ENCODE measurements at places on chromosomes 1 and 21. TPM values are rescaled to one million over a fixed set of nuclear protein-coding genes. Genes with fewer than 3 reads are reported as not detected.

Gene SETDB1
- 38.1 TPM for total RNA-seq

Gene DCST1
- total RNA-seq, result not detected

Gene LCK
- 0.09 TPM for total RNA-seq

Gene CTSS
- total RNA-seq, result 57.5 TPM

Gene NUAK2
- total RNA-seq, result 5.0 TPM

Gene KPRP
- total RNA-seq, result not detected

Gene BNIPL
- total RNA-seq, result 0.33 TPM

Gene SELENON
- 100 TPM for total RNA-seq

Gene TRPM2
- total RNA-seq, result 3.2 TPM

Gene CLIC6
- not detected for total RNA-seq

Gene VSIG8
- 0.09 TPM for total RNA-seq

Gene LDLRAD1
- total RNA-seq, result not detected

Gene TOR1AIP1
- 36.4 TPM for total RNA-seq

Gene CHRNB2
- under 0.01 TPM for total RNA-seq

Gene TRNP1
- 4.8 TPM for total RNA-seq

Gene ALG14
- total RNA-seq, result 2.2 TPM

Gene PLEKHA6
- 3.5 TPM for total RNA-seq

Gene KRTAP19-3
- not detected for total RNA-seq

Gene BRDT
- total RNA-seq, result not detected

Gene OLIG1
- not detected for total RNA-seq

Gene GJA8
- not detected for total RNA-seq

Gene HTR6
- total RNA-seq, result not detected

Gene TP73
- total RNA-seq, result not detected

Gene C1orf94
- not detected for total RNA-seq

Gene CFHR2
- not detected for total RNA-seq

Gene ERVH48-1
- total RNA-seq, result 0.05 TPM

Gene MTARC1
- 1.9 TPM for total RNA-seq

Gene LINGO4
- not detected for total RNA-seq

Gene MRPL20
- 98.2 TPM for total RNA-seq

Gene NHLH1
- under 0.01 TPM for total RNA-seq

Gene NOL9
- 30.6 TPM for total RNA-seq

Gene RHCE
- 0.93 TPM for total RNA-seq

Gene KCNJ15
- 1.4 TPM for total RNA-seq

Gene OR2T2
- total RNA-seq, result not detected

Gene ASB17
- not detected for total RNA-seq

Gene OR6K3
- not detected for total RNA-seq

Gene GPR153
- total RNA-seq, result 2.8 TPM

All from dermis blood vessel endothelial cell (primary cell).